ENCODE measurements at places on chromosomes 16 and 17.

- DNase-seq, result no peak
Observed at GRCh38 chr17:44904001-44904984, 5.0 kb upstream of the EFTUD2 start.

DNA sequence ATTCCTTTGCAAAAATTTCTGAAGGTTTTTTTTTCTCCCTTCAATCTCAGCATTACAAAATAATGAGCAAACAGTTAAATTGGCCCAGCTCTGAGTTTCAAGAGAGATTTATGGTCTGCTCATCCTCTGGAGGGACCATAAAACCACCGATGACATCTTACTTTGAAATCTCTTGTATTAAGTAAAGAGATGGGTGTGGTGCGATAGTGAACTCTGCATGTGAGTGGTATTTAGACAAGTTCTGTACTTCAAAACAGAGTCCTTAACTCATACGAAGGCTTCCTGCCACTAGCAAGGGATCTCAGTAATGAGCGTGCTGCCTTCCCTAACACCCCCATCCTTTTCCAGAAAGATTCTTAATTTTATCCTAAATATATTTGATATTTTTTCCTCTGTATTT is 2.1 kb downstream of the FAM20A start:
- no peak for DNase-seq

GRCh38 chr16:3909791-3910583 is 29.5 kb upstream of the CREBBP start:
- no peak for DNase-seq

DNA sequence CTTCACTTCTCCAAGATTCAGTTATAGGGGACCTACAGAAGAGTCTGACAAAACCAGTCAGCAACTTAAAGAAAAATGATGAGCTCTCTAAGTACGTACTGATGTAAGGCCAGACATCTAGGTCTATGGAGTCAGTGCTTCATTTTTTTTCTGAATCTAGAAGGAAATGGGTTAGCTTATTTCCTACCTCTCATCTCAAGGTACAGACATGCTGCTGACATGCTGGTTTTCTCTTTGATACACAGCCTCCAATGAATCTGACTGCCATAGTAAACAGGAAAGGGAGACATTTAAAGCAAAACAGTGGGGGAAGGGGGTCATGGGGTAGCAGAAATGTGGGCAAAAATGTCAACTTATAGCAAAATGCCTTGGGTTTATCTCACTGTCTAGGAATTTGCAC is 16.4 kb downstream of the CDR2 start:
- DNase-seq, result peak; percentile 35

- DNase-seq, result no peak
Observed at GRCh38 chr17:9439851-9440250, 135.8 kb downstream of the STX8 start.

GRCh38 chr16:3038256-3038655 is 1.5 kb upstream of the BICDL2 start:
- no peak for DNase-seq

DNA sequence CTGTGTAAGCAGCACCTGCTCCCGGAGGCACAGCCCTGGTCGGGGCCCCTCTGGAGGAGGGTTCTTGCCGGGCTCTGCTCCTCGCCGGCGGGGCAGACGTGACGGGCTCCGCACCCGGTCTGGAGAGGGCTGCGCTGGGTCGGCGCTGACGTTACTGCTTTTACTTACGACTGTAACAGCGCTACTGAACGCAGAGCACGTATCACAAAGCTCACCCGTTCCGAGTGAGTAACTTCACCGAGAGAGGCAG is 1.3 kb upstream of the RAB40C start:
- peak; percentile 75 for DNase-seq

DNA sequence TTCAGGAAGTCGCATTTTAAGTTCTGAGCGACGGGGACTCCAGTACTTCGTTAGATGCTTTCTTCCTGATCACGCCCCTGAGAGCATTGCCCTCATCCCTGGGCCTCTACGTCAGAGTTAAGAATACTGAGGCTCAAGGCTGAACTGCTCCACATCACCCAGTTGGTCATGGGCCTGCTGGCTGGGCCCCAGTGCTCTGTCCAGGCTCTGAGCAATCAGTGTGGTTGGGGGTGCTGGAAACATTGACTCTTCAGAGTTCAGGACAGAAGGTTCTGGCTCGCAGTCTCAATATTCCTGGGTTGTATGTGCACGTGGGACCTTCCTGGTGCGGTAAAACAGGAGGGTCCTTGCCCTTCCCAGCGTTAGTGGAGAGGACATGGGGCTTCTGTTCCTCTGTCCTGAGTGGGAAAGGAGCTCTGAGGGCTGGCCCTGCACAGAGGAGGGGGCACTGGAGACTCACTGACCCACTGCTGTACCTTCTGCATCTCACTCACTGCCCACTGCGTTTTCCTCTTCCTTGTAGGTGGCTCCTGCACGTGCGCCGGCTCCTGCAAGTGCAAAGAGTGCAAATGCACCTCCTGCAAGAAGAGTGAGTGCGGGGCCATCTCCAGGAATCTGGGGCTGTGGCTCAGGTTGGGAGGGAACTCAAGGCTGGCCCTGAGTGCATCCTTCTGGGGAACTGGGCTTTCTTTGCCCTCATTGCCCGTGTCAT is 518 bp downstream of the MT1E start:
- no peak for DNase-seq

DNA sequence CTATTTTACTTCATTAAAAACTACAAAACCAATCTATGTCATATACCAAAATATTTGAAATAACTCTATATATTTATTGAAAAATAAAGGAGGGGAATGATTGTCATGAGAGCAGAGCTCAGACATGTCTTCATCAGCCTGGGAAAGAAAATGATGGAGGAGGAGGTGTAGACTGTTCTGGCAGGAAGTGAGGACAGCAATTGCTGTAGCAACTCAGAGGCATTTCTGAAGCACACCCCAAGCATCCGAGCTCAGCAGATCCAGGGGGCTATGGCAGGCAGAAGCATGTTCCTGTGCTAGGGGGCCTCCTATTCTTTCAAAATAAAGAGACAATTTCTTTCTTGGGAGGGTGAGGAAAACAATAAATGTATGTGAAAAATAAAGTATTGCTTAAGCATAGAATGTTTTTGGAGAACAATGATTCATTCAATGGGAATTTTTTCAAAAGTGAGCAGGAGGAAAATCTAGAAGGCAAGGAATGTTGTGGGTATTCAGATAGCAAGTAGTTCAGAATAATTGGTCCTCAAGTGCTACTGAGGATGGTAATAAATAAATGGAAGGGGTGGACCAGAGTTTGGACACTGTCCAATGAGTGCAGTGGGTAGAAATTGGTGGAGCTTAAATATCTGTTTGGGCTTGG is 383.4 kb downstream of the CDH11 start:
- no peak for DNase-seq

DNA sequence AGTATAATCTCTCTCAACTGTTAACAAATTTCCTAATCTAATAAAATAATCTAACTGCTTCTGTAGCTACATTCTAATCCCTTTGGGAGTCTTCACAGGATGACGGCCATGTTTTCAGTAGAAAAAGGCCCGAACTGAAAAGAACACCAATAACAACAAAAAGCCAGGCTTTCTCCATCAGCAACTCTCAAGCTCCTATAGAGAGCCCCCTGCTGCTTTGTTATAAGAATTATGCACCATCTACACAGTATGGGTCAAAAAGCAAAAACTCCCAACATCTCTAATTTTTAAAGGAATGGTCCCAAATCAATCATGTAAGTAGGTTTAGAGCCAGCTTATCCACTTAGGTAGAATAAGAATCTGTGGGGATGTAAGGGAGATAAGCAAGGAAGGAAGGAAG is 163.6 kb upstream of the C17orf78 start:
- no peak for DNase-seq

GRCh38 chr17:8894673-8895578 is 27.5 kb upstream of the PIK3R6 start:
- peak; percentile 75 for DNase-seq

- DNase-seq, result no peak
Observed at GRCh38 chr17:44997733-44998520, 29.8 kb upstream of the C1QL1 start.

DNA sequence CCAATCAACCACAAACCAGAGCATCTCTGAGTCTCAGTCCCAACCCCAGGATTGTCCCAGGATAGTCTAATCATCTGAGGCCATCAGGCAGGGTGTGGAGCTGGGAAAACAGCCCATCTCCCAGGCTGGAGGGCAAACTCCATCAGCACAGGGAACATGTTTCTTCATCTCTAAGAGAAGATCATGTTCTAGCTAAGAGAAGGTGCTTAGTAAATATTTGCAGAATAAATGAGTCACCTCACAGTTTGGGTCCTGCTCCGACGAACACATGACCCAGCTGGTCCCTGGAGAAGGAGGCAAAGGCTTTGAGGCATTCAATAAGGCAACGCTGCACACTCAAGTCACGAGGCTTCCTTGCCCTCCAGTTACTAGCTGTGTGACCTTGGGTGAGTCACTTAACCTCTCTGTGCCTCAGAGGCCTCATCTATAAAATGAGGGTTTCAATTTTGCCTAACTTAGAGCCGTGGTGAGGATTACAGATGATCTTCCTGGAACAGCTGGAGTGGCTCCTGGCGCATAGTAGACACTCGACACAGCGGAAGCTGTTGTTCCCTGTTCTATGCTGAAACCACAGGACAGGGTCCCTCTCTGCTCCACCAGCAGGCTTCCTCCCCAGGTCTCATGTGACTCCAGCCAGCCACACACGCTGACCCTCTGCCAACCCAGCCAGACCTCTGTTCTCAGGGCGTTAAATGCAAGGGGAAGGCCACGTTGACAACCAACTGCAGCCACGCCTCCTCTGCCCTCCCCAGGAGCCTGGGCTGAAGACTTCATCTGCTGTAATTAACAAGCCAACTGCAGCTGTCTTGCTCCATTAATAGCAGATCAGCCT is 10.3 kb upstream of the RPL38 start:
- no peak for DNase-seq

DNA sequence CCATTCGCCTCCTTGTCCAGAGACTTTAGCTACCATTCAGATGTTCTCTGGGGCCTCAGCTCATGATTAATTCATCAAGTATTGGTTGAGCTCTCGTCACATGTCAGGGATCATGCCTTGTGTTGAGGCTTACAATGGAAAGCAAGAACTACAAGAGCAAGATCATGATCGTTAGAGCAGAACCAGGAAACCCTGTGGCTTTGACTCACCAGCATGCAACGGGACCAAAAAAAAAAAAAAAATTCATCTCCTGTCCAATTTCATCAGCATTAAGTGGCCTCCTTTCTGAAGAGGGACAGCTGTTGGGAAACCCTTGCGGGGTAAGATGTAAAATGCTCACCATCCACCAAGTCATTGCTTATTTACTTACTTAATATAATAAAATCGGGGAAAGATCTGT is 12.1 kb upstream of the USP10 start:
- no peak for DNase-seq

Measured in activated CD8-positive, alpha-beta T cell treated with anti-CD3 and anti-CD28 coated beads, Interleukin-2, amount 10 ng/mL, durations not matched to agents 7 days and 5 days (primary cell).